ENCODE measurements at places on chromosomes 7 and 10.

GRCh38 chr7:29197916-29198315 lies 3.3 kb downstream of the CHN2 start:
- no peak for DNase-seq

DNA sequence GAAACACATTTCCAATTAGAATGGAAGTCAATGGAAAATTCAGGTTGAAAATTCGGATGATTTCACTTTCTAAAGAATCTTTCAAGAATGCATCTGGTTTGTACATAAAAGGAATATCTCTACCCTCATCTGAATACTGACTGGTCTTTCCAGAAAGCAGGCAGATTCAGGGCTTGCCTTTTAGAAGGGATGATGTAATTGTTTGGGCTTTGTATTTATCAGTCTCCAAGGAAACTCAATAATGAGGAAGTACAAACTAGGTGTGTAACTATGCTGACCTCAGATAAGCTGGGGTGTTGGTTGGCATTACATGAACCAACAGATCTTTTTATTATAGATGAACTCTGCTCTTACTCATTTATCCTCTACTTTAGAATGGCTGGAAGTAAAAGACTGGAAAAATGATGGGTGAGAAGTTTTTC lies 24.1 kb downstream of the PDLIM1 start:
- peak; percentile 88 for DNase-seq

- DNase-seq, result no peak
These were observed 612.6 kb upstream of the FOXK1 start for GRCh38 chr7:4069268-4070095.

- no peak for DNase-seq
These were observed 111.3 kb downstream of the RGS10 start for GRCh38 chr10:119431034-119431772.

DNA sequence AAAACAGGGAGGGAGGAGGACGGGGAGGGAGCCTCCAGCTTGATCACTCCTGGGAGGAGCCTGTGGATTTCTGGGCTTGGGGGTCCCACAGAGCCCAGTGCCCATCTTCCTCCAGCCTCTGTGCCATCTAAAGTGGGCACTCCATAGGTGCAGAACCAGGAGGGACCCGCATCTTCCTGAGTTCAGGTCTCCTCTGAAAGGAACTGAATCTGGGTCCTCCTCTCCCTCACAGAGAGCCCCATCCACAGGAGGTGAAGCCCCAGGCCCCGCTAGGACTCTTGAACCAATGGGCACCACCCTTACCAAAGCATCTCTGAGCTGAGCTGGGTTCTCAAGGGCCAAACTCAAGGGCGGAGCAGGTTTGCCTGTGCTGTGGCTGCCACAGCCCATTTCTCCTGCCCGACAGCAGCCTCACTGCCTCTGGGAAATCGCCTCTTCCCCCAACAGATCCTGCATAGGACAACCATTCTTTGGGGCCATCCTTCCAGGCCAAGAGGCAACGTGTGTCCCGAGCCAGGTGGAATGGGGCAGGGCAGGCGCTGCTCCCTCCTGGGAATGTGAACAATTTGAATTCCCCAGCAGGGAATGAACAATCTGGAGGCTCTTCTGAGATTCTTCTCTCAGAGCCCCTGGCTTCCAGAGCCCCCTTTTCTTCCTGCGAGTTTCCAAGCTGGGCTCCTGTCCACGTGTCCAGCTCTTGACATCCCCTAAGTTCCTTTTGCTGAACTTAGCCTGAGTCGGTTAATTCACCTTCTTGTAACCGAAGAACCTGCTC lies 411.0 kb upstream of the FOXK1 start:
- no peak for DNase-seq

DNA sequence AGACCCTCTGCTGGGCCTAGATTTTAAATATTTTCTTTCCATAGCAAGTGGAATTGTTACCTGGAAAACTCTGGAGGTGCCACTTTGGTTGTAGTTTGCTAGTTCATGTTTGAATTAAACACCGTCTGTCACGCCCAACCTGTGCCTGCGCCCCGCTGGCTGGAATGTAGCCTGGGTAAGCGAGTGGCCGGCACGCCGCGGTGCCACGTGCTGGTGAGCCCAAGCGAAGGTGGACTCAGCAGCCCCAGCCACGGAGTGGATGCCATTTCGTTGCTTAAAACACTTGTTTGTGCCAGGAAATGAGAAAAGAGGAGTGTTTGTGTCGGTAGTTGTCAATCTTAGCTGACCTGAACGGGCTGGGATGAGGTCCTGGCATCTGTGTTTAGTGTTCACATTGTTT lies 2.7 kb downstream of the GET4 start:
- no peak for DNase-seq

GRCh38 chr7:28108747-28109146 lies 71.8 kb downstream of the JAZF1 start:
- DNase-seq, result no peak

- DNase-seq, result no peak
These were observed 107.2 kb downstream of the ARHGAP21 start for GRCh38 chr10:24616536-24616935.

DNA sequence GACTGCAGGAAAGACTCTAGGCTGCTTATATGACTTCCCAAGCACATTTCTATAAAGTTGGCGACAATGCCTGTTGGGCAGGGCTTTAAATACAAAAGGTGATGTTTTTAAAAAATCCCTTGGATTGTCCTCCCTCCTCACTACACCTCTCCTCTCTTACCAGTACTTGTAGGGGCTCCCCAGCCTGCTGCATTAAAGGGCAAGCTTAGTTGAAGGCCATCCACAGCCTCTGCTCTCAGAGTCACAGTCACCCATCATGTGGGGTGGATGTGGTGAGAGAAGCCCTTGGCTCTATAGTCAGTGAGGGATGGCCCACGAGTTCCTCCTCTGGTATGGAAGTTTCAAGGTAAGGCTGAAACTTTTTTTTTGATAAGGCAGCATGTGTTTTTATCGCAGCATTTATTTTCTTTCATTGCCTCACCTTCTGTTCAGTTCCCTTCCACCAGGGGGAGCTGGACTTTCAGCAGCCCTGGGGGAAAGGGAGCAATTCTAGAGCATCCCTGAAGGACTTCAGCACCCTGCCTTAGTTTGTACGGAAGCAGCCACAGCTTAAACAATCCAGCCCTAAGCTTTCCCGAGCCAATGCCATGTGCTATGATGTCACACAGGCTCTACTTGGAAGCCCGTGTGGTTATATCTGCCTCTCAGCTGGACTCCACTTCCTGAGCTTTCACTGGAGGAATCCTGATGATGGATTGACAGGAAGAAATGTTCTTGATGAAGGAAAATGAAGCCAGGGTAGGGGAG lies 131.9 kb downstream of the CALCR start:
- DNase-seq, result peak; percentile 56

DNA sequence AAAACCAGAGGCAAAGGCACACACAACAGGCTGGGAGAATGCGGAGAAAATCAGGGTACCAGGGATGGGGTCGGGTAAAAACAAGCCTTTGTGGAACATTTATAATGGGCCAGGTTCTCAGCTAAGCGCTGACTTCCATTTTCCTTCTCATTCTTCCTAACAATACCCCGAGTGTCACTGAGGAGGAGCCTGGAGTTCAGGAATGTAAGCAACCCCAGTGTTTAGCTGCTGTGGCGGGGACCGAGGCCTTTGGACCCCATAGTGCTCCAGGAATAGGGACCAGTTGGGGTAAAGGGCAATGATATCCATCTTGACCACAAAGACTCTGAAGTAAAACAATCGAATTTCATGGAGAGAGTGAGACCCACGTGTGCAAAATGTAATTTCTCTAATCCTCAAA lies 34.2 kb downstream of the GRB10 start:
- DNase-seq, result no peak

DNA sequence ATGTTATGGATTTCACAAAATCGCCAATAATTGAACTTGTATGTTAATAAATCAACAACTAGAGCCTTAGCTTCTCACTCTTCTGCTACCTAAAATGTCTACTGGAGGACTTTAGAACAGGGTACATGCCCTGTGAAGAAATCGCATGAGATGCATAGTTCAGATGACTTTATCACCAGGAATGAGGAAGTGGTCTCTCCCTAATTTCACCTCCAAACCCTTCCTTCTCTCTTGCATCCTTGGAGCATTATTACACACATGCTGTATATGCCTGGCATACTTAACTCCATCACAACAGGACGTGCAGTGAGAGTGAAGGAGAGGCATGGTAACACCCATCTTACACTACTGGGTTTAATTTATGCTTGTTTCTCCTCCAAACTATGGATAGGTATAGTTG lies 27.8 kb downstream of the RHEB start:
- no peak for DNase-seq

- DNase-seq, result no peak
These were observed 45.3 kb upstream of the OSBPL3 start for GRCh38 chr7:25025218-25025671.

GRCh38 chr10:97195706-97196222 lies 10.0 kb upstream of the SLIT1 start:
- no peak for DNase-seq

DNA sequence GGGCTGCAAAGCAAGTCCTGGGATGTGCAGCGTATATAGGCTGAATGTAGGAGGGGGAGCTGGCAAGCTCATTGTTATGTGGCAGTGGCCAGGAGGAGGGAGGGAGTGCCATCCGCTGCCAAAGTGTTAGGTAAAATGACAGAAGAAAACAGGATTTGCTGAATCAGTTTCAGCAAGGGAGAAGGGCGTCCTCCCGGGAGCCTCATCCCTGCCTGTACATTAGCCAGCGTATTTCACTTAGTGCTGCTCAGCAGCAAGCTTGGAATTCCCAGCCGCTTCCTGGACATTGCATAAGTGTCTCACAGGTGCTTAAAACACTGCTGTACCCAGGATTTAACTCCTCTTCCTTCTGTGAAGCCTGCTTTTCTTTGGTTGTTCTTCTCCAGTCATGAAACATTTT lies 2.5 kb downstream of the NIPSNAP2 start:
- DNase-seq, result no peak

DNA sequence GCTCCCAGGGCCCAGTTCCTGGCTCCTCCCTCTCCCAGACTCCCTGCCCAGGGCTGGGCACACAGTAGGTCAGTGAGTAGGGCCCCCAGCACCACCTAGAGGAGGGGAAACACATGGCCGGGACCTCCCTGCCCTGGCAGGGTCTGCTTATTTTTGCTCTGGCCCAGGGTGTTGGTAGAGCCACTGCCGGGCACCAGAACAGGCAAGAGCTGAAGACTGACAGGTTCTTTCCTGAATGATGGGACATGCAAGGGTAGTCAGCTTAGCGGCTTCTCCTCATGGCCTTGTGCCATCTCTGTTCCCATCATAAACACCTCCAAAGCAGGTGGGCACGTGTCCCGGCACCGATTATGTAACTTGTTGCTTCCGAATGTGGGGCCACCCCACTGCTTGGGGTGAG lies 86.5 kb downstream of the NEURL1 start:
- DNase-seq, result no peak

DNA sequence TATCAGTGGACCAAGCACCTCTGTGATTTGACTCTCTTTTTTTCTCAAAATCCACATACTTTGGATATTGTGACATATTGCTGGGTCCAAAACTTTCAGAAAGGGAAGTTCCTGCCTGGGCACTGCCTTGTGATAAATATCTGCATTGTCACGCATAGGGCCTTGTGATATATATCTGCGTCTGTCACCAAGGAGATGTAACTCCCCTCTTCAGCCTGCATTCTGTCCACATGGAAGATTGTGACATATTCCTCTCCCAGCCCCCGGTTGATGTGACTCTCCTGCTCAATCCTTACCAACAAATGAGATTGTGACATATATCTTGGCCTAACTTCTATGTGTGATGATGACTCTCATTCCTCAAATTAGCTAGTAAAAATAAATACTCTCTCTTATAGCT lies 25.4 kb upstream of the ZNF107 start:
- DNase-seq, result no peak

DNA sequence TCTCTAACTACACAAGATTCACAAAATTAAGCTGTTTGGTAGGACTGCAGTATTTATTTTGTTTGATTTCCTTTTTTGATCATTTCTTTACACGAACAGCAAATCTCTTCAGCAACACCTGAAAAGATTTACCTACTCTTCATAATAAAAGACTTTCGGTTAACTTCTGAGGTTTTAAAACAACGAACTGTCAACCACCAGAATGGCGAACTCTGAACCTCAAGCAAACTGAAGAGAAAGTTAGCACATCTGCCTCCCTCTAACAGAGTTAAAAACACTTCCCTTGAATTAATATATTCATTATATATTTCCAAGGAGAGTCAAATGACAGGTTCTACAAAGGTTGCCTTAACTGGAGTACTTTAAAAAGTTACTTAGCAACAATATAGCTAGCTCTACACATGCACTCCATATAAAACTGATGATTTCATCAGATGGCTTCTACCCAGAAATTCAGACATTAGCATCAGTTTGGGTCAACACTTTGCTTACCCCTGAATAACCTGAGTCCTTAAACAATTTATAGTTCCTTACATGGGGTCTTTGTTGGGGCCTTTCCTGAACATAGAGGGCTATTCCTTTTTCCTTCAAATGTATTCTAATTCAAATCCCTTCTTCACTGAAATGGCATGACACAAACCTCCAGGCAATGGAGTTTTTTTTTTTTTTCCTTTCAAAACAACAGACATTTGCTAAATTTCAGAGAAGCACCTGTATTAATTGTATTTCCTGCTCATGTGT lies 118.3 kb downstream of the SEM1 start:
- DNase-seq, result no peak

DNA sequence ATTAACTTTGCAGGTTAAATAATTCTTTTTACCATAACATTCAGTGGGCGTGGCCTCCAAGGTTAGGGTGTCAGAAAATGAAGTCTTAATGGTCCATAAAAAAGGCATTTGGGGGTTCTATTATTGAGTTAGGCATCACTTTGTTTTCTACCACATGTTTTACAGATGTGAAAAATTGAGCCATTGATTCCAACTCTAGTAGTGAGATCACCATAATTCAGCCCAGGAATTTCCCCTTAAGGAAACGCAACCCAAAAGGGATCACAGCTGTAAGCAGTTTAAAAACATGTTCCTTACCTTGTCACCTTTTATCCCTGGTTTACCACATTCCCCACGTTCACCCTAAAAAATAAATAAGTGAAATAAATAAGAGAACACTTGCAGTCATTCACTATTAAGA lies 24.9 kb downstream of the COL28A1 start:
- DNase-seq, result no peak

GRCh38 chr10:72598769-72599701 lies 26.8 kb downstream of the MICU1 start:
- no peak for DNase-seq

DNA sequence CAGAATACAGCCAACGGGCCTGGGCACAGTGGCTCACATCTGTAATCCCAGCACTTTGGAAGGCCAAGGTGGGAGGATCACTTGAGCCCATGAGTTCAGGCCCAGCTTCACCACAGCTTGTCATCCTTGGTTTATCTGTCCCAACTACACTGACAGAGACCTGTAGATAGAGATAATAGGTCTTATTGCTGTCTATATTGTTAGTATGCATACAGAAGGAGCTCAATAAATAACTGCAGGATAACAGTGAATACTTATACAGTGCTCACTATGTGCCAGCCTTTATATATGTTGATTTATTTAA lies 1.3 kb downstream of the CNPY4 start:
- DNase-seq, result no peak

DNA sequence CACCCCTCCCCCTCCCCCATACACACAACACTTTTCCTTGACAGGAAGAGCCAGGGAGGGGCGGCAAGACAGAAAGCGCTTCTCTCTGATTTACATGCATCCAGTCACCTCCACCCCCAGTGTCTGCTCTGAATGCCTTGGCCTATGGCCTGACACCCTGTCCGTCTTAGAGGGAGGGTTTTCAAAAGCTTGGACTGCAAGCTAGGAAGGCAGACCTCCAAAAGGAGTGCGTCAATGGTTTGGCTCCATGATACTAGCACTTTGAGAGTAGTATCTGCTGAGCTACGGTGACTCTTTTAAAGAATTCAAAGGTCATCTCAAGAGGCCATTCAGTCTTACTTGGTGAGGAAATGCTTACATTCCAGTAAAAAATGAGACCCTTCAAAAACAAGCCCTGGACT lies 20.3 kb upstream of the PAX2 start:
- DNase-seq, result no peak

Data from B cell (primary cell).